T-helper 17 cell (primary cell): ENCODE measurements at places on chromosomes 12 and 14.

- H3K36me3 ChIP-seq = peaks cover 11% of the 10 kb centered on the region
- H3K4me1 ChIP-seq = peaks cover 9% of the 10 kb centered on the region
These were observed 32.2 kb upstream of the DCD start for GRCh38 chr12:54680374-54680773.

GRCh38 chr14:92568621-92569479, 55.3 kb downstream of the RIN3 start:
- no peak overlapping the region for H3K4me3 ChIP-seq
- no peaks in the 10 kb centered on the region for H3K27me3 ChIP-seq
- peaks cover 2% of the 10 kb centered on the region for H3K4me1 ChIP-seq
- H3K36me3 ChIP-seq = peaks cover 2% of the 10 kb centered on the region

GRCh38 chr14:50622978-50623377, 45.1 kb downstream of the SAV1 start:
- H3K4me3 ChIP-seq = no peak overlapping the region
- DNase-seq = no peak
- no peaks in the 10 kb centered on the region for H3K4me1 ChIP-seq
- H3K27ac ChIP-seq = no peak overlapping the region
- H3K27me3 ChIP-seq = no peaks in the 10 kb centered on the region

DNA sequence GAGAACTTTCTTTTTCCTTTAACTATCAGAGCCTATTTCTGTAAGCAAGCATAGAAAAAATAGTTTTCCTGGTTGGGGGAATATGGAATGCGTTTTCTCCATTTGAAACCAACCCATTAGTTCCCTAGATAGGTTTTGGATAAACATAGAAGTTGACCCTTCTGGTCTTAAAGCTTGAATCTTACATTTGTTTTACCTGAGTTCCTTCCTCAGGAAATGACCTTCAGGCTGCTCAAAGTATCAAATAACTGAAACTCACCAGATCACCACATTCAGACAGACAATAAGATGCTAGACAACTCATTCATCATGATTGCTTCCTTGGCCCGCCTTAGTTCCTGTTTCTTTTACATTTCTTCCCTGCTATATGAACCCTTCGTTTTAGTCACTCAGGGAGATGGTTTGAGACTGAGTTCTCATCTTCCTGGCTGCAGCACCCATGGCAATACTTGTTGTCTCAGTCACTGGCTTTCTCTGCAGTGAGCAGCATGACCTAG, 52.2 kb downstream of the LRP6 start:
- peaks cover 15% of the 10 kb centered on the region for H3K4me1 ChIP-seq
- no peaks in the 10 kb centered on the region for H3K36me3 ChIP-seq
- peaks cover 9% of the 10 kb centered on the region for H3K27me3 ChIP-seq
- no peak for DNase-seq
- no peak overlapping the region for H3K27ac ChIP-seq
- H3K4me3 ChIP-seq = no peak overlapping the region

DNA sequence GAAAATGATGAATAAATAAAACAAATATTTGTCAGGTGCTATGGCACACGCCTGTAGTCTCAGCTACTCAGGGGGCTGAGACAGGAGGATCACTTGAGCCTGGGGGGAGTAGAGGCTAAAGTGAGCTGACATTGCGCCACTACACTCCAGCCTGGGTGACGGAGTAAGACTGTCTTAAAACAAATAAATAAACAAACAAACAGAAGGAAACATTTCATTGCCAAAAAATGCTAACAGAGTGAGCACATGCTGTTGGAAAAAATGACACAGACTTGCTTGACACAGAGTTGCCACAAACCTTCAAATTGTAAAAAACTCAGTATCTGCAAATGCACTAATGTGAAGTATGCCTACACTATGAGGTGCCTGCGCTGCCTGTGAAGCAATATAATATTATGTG, 50.8 kb upstream of the AP4S1 start:
- no peaks in the 10 kb centered on the region for H3K36me3 ChIP-seq
- H3K4me3 ChIP-seq = no peak overlapping the region
- peaks cover 50% of the 10 kb centered on the region for H3K4me1 ChIP-seq
- no peaks in the 10 kb centered on the region for H3K27me3 ChIP-seq

DNA sequence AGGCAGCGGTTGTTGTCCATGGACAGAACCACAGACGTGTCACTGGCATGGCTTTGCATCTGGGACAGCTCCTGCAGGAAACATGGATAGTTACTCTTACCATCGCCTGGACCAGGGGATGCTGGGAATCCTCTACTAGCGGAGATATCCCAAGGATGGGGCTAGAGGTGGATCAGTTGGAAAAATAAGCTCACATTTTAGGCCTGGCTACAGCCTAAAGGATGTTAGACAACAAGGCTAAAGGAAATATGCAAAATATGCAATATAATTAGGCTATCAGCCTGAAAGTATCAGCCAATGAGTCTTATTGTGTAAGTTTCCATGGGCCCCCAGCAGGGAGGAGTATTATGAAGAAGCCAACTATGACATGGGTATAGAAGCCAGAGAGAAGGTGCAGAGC, 5.0 kb downstream of the KRT76 start:
- peaks cover 43% of the 10 kb centered on the region for H3K27me3 ChIP-seq
- no peaks in the 10 kb centered on the region for H3K36me3 ChIP-seq
- no peak overlapping the region for H3K27ac ChIP-seq

DNA sequence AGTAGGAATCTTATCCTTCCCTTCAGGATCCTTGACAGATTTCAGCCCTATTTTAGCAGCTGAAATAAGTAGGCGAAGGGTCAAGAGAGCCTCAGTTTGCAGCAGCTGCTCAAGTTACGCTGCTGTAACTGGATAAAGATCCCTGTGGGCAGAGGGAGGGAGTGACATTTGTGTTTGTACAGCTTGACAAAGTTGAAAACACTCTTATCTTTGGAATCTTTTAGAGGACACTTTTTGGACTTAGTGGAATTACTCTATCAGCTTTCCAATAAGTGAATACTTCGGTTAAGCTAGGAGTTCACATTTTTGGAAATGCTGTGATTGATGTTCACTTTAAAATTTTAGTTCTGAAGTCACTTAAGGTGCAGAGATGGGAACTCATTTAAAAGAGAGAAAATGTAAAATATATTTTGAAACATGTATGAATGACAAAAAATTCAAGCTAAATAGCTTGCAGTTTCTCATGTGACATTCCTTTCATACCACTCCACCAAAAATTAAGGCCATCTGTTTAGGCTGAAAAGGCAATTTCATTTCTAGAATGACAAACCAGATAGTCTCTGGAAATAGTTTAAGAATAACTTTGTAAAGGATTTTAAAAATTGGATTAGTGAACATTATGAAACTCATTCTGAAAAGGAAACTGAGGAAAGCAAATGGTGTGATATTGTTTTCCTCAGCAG, 55.2 kb downstream of the SLC38A4 start:
- H3K27ac ChIP-seq = no peak overlapping the region
- H3K36me3 ChIP-seq = no peaks in the 10 kb centered on the region
- no peak for DNase-seq
- no peak overlapping the region for H3K4me3 ChIP-seq
- H3K27me3 ChIP-seq = peaks cover 46% of the 10 kb centered on the region

DNA sequence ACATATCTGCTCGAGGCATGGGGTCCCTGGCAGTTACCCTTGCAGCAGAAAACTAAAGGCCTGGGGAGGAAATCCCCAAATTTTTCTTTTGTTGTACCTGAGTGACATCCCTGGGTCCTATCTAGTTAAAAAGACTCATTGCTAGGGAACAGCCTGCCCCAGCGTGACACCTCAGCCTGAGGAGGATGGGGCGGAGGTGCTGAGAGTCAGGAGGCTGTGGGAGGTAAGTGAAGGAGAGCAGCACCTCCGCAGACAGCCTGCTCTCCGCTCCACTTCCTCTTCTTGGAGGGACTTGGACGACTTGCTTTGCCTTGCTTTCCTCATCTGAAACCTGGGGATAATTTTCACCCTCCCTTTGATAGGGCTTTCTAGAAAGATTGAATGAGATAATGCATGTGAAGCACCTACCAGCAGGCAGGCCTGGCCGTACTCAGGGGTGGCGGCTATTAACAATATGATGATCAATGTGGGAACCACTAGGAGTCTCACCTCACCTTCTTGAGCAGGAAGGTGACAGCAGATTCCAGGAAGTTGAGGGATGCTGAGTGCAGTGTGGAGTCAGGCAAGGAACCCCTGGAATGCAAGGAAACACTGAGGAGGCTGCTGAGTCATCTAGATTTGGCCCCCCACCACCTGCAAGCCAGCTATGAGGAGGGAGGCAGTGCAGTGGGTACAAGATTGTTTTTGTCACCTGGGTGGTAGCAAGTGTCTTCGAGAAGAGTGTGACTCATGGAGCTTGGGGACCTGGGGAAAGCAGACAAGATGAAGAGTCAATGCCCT, 23.2 kb downstream of the UBE3B start:
- peaks cover 8% of the 10 kb centered on the region for H3K4me1 ChIP-seq
- H3K27me3 ChIP-seq = no peaks in the 10 kb centered on the region
- no peak for DNase-seq
- H3K27ac ChIP-seq = no peak overlapping the region
